Islet precursor cell (in vitro differentiated cells): ENCODE measurements at places on chromosomes 2 and 18.
A peak's percentile ranks its signal among the peaks of the same experiment; 100 is the strongest.

DNA sequence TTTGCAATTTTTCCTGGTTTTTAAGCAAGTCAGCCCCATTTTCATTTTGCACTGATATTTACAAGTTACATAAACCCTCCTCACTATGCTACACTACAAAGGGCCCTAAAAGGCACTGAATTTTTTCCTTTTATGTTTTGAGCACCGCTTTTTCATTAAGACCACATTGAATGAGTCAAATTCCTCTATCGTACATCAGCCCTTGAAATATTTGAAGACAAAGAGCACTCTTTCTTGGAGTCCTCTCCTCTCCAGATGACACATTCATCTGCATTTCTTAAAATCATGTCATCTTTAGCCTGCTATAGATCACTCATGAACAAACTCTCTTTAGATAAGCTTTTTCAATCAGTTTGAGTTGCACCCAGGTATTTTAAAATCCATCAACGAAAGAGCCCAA is 306.6 kb upstream of the SOX11 start:
- DNase-seq = no peak

- peak; percentile 81 for DNase-seq
These were observed 100.3 kb downstream of the ASAP2 start for GRCh38 chr2:9306911-9307310.

GRCh38 chr2:23609254-23609653 is 224.3 kb downstream of the KLHL29 start:
- DNase-seq = no peak

DNA sequence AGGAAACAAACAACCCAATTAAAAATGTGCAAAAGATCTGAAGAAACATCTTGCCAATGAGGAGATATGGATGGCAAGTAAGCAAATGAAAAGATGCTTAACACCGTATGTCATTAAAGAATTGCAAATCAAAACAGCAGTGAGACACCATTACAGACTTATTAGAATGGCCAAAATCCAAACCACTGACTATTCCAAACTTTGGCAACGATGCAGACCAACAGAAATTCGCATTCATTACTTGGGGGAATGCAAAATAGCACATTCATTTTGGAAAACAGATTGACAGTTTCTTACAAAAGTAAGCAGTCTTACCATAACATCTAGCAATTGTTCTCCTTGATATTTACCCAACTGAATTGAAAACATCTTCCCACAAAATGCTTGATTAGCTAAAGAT is 1118.7 kb downstream of the SUCLG1 start:
- no peak for DNase-seq

DNA sequence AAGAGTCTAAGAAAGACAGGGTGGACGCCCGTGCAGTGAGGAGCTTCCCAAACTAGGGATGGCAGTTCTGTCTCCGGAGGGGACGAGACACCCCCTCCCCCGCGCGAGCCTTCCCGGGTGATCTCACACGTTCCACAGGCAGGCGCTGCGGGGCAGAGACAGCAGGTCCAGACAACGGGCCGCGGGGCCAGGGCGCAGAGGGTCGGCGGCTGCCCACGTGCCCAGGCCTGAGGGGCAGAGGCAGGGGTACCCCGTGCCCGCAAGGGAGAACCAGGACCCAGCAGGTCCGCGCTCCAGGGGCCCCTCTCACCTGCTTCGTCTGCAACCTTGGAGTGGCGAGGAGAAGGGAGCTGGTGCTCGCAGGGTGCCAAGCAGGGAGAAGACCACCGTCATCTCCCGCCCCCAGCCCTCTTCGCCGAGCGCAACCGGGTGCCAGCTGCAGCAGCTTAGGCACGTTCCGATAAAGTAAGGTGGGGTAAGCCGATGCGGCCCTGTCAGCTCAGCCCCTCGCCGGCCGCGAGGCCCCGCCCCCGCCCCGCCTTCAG is at the start of gene GPR155:
Gene GPR155 (minus strand): TSS at position 467 of the 545 bp plus-strand sequence. CDS start 5,073 bp downstream, outside the sequence.
- DNase-seq = peak; percentile 82

- DNase-seq = peak; percentile 75
These were observed 28.6 kb downstream of the ITM2C start for GRCh38 chr2:230893338-230893737.

DNA sequence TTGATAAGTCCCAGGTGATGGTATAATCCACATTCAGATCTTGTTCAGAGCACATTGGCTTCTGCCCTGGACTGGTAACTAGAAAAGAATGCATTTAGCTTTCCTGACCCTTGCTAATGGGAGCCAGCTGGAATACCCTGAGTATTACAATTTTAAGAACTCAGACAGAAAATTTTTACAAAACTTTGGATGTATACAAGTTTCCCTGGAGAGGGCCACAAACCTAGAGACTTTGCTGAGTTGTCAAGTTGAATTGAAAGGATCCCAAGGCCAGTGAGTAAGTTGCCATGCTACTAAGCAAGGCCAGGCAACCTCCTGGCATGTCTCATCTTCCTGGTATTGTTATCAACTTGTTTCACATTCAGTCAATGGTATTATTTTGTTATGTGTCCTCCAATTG is 20.0 kb upstream of the NABP1 start:
- no peak for DNase-seq

DNA sequence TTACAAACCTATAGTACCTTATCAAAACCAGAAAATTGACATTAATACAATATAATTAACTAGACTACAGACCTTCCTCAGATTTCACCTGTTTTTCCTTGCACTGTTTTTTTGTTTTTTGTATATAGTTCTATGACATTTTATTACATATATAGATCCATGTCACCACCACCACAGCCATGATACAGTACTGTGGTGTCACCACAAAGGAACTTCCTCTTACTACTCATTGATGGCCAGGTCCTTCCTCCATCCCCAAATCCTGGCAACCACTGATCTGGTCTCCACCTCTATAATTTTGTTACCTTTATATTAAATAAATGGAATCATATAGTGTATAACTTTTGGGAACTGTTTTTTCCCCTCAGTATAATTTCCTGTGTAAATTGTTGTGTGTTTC is 19.4 kb upstream of the ATP6V1B1 start:
- DNase-seq = no peak

DNA sequence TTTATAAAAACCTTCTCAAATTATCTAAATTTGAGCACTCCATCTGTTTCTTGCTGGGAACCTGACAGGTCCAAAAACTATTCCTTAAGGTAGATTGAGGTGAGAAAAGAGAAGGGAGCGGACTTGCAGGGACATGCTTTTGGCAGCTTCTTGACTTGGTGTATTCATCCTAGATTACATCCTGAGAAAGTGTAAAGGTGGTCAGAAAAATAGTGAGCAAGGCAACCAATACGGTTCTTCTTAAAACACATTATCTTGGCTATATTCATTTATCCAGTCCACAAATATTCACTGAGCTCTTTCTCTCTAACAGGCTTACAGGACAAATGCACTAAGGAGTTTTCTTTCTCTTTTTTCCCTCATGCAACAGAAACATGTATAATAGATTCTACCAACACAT is 230.0 kb downstream of the LRP1B start:
- DNase-seq = no peak

DNA sequence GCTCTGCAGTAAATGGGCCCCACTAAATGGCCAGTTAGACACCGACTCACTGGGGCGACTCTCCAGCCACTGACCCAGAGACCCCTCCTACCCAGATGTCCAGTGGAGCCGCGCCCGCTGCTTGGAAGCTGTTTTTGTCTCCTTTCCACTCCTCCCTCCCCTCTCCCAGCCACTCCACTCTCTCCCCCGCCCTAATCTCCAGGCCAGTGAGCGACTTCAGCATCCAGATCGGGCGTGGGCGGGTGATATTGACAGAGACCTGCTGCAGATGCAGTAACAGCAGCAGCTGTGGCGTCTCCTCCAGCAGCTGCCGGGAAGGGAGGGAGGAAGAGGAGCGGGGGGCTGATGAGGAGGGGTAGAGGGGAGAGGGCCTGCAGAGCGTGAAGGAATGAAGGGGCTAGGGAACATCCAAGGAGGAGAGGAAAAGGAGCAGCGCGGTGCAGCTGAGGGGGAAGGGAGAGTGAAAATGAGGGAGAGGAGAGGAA is at the start of gene SCN7A:
Gene SCN7A (minus strand): TSS at position 110 of the 485 bp plus-strand sequence. CDS start 16,553 bp downstream, outside the sequence.
- DNase-seq = peak; percentile 91

DNA sequence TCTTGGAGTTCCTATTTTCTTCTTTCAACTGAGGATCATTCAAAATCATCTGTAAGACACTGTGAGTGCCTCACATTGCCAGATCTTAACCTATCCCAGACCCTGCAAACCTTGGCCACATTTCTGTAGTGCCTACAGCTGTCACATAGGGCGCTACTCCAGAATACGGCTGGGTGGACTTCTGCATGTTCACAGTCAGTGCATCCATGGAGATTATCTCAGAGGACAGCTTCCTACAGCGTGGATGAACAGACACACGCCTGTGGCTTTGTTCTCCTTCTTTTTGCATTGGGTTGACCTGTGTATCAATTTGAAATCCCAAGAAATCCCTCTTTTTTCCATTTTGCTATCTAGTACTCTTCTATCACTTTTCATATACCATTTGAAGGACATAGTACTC is 1.9 kb upstream of the KLHL29 start:
- DNase-seq = no peak

DNA sequence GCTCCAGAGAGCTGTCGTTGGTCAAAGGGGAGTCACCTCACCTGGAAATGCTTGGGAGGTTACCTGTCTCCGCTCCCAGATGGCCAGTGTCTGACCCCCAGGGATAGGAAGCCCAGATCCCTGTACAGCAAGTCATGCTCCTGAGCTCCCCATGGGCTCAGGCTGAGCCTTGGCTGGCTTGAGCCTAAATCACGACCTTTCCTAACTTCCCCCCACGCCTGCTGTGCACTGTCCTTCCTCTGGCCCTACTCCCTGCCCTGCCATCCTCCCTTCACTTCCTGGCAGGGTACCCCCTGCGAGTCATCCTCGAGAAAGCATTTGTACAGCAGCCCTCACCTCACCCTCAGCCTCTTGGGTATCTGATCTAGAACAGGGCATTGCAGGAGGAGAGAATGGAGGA is 9.2 kb upstream of the HDAC4 start:
- no peak for DNase-seq

DNA sequence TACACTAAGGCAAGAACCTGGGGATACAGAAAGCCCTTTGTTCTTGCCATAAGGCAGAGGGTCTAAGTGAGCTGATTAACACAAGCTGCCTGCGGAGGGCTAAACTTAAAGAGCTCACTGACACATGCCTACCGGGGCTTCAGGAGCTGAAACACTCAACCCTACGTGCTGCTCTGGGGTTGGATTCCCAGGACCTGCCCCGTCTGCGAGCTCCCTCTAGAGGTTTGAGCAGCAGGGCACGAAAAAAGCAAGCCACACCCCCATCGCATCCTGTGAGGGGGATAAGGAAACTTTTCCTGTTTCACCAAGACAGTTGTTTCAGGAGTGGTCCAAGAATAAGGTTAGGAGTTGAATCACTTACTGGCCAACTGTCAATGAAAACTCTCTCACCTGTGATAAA is 562.1 kb downstream of the TMX3 start:
- DNase-seq = peak; percentile 73

DNA sequence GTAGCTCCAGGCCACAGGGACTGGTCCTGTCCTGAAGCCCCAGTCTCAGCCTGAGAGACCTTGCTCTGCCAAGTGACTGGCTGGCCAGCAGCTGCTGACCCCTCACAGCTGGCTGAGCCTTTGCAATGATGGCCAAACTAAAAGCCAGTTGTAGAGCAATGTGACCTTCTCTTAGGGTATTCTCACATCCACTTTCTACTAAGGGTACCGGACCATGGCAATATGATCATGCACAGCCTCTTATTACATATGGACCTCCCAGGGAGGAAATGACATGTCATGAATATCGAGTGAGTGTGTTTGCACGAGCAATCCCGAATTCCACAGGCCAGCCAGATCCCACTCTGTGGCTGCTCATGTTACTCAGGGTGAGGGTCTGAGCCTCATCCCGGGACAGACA is 213.9 kb downstream of the VAPA start:
- DNase-seq = no peak

DNA sequence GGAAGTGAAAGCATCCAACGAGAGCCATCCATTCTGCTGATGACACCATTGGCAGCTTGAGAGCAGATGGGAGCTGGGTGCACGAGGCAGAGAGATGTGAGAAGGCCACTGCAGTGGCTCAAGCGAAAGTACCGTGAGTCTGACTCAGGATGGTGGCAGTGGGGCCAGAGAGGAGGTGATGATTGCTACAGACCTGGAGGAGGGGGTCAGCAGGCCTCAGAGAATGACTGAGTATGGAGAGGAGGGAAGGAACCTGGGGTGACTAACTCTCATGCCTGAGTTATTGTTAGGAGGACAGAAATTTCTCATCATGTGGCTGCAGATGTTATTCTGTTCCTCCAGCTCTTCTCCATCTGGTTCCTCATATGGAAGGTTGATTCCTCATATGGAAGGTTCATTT is 8.8 kb upstream of the ZBTB7C start:
- DNase-seq = no peak
